ENCODE measurements at places on chromosomes 11 and 22.

DNA sequence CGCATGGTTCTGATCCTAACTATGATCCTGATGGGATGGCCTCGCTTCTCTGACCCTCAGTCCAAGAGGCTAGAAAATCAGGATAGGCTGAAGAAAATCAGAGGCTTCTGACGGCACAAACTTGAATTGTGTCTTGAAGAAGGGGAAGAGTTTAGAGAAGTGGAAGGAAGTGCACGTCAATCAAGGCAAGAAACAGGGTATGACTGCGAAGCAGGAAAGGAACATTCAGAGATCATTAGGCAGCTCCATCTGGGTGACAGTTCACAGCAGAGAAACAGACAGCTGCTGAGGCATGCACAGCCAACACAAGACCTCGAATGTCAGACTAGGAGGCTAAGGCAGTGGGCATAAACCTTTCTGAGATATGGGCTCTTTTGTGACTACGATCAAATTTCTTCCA is 29.3 kb downstream of the CLPB start:
- DNase-seq = no peak

DNA sequence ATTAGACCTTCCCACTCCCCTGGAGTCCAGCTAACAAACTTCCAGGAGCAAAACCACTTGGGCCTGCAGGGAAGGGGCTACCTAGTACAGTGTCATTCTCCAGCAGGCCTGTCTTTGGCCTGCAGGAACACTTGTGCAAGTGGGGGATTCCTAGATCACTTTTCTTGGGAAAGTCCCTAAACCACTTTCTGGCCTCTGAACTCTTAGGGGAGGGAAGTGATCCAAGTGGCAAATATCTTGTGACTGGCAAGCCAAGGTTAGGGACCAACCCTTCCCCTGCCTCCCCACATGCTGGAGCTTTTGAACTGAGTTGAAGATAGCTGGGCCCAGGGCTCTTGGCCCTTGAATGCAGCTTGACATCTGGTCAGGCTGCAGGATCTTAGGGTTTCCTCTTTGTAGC is 17.2 kb downstream of the PPFIBP2 start:
- no peak for DNase-seq

- no peak for DNase-seq
These were observed 38.5 kb downstream of the C11orf58 start for GRCh38 chr11:16776711-16777612.

GRCh38 chr11:13098063-13098462 is 88.9 kb downstream of the RASSF10 start:
- DNase-seq = peak; percentile 93

DNA sequence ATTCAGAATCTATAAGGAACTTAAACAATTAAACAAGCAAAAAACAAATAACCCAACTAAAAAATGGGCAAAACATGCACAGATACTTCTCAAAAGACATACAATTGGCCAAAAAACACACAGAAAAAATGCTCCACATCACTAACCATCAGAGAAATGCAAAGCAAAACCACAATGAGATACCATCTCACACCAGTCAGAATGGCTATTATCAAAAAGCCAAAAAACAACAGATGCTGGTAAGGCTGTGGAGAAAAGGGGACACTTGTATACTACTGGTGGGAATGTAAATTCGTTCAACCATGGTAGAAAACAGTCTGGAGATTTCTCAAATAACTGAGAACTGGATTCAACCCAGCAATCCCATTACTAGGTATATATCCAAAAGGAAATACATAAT is 24.8 kb downstream of the ENTHD1 start:
- no peak for DNase-seq

GRCh38 chr11:74269161-74269811 is 42.2 kb downstream of the P4HA3 start:
- peak; percentile 47 for DNase-seq

- DNase-seq = no peak
These were observed 25.0 kb downstream of the P2RY2 start for GRCh38 chr11:73243093-73243485.

DNA sequence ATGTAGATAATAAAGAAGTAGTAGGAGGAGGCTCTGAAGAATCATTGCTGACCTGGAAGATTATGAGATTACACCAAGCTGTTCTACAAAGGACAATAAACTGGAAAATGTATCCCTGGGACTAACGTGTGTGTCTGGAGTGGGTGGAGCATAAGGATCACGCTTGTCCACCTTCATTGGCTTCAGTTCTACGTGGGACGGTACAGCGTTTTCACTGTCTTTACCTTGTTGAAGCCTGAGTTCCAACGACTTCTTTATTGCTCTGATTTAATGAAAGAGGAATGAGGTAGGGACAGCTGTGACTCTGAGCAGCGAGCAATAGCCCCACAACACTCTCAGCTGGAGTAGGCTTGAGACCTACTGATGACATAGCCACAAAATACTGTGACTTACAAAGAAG is 87.0 kb downstream of the ARHGAP42 start:
- DNase-seq = no peak

DNA sequence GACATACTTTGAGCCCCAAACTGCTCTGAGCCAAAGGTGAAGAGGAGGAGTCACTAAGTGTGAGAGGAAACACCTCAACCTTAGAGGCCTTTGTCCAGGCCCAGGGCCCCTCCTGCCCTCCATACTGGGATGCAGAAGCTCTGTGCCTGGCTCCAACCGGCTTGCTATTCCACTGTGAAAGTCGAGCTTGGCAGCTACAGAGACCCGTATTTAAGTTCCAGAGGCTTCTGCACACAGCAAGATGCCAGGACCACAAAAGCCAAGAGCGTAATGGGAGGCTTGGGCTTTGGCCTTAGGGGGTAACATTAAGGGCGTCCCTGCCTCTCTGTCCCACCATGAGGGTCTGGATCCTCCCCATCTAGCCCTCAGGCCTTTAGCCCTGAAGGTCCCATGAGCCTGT is 31.9 kb downstream of the DSCAML1 start:
- DNase-seq = no peak

DNA sequence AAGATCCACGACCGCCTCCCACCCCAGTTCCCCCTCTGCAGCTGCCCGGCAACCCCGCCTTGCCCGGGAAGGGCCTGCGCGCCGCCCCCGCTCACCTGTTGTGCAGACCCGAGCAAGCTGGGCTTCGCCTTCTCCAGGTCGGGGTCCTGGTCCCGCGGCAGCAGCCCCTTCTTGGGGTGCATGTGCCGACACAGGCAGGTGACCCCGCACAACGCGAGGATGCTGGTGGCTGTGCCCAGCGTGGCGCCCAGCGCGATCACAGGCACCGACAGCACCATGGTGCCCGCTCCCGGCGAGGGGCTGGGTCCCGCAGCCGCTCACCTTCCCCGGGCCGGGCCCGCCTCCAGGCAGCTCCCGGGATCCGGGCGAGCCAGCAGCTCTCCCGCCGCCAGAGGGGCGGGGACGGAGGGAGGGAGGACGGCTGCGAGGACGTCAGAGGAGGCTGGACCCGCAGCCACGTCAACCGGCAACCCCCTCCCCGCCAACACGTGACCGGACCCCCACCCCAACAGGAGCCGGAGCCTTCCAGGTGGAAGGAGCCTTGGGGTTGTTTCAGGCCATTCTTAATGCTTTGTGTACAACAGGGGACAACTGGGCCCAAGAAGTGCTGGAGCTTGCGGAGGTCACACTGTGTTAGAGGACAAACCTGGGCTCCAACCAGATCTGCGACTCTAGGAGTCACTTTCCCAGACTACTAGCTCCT is at the start of gene SYT13:
TSS of gene SYT13 (minus strand) at position 412 of the 703 bp plus-strand sequence. CDS start at position 278, 134 bp downstream.
- DNase-seq = peak; percentile 51

GRCh38 chr11:70740488-70740851 is 342.1 kb downstream of the CTTN start:
- no peak for DNase-seq

- no peak for DNase-seq
These were observed 9.7 kb upstream of the MALAT1 start for GRCh38 chr11:65489035-65489705.

DNA sequence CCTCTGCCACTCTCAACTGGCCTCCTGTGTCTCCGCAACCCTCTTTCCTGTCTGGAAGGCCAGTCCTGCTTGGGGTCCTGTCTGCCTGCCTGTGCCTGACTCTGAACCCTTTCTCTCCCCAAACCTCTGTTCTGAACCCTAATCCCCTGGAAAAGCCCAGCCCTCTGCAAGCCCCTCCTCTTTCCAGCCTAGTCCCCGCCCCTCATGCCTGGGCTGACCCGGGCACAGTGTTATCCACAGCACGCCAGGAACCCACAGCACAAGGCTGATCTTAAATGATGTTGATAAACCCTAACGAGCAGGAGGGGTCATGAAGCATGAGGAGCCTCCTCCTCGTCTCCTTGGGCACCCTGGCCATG is at the start of gene IFITM10:
TSS of gene IFITM10 (minus strand) at position 115 of the 359 bp plus-strand sequence. CDS start 153 bp downstream, outside the sequence.
- DNase-seq = no peak

DNA sequence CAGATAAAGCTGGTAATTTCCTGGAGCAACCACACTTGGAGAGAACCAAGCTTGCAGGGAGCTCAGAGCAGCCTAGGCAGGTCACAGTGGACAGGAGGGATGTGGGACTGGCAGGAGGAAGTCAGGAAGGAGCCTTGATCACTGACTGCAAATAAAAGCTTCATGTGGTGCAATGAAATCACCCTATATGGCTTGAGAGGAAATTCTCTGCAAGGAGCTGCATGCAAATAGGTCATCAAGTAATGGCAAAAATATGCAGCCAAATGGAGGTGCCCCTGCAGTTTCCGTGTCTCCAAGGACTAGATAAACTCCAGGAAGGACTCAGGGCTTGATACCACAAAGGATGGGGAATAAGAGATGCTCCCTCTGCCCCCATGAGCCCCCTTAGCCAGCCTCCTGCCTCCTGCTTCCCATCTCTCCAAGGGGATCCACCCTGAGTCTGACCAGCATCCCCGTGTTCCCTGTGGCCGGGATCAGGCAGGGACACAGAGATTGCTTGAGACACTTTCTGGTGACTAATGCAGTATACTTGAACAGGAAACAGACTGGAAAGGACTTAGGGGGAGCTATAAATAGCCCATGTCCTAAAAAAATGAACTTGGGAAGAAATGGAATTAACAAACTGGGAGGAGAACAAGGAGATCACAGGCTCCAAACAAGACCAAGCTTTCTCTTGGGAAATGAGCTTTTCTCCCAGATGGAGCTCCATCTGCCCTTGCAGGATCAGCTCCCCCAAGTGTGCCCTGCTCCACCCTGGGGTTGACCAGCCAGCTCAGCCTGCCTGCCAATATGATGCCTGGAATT is 23.9 kb upstream of the MICAL2 start:
- DNase-seq = no peak

- peak; percentile 32 for DNase-seq
These were observed 5.7 kb downstream of the DNAL4 start for GRCh38 chr22:38788021-38788816.

DNA sequence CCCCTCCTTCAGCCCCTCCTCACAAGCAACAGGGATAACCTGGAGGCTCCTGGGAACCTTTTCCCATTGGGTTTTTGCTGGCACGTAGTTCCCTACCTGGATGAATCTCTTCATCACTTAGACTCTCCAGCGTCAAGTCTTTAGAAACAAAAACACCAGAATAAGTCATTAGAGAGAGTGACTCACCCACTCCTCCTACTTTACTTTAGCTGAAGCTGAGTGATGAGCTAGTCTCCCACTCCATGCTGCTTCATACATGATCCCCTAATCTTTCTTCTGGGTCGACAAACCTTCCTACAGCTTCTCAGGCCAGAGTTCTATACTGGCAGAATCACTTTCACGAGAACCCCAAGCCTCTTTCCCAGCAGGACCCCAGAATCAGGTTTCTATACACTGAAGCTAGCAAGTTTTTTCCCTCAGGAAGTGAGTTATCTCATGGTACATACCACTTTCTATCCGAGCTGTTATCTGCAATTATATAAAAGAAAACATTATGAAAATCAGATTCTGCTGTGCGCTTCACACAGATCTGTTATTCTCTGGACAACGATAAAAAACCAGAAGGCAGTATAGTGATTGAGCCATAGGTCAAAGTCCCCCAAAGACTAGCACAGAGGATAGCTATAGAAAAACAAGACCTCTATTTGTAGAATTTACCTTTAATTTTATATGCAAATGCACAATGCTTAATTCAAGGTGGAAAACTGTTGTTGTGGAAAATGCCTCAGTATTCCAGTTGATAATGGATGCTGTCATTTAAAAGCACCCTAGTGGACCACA is 18.7 kb downstream of the DRICH1 start:
- DNase-seq = no peak

DNA sequence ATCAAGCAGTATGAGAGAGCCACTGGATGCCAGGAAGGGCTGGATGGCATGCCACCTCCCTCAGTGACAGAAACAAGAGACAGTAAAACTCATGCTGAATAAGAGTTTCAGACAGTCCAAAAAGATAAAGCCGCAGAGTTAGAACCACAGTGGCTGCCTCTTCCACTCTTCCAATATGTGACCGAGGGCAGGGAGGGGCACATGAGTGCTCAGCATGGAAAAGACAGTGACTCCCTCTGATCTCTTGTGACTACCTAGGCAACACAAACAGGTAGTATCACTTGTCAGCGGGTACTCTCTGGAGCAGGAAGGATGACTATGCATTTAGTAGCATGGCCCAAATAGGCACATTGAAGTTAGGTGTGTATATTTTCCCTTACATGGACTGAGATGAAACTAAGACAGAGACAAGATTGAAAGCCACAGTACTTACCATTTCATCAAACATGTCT is 295.4 kb downstream of the CADM1 start:
- DNase-seq = no peak

DNA sequence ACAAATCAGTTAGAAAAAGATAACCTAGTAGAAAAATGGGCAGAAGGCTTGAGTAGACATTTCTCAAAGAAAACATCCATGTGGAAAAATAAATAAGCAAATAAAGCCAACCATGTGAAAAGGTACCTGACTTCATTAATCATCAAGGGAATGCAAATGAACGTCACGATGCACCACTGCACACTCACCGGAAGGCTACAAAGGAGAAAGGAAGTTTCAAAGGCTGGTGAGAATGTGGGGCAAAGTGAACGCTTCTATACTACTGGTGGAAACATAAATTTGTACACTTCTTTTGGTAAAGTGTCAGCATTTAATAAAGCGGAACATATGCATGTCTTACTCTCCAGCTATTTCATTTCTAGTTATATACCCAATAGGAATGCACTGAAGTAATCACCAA is 166.8 kb downstream of the CSNK2A3 start:
- DNase-seq = no peak

GRCh38 chr11:4680341-4680740 is 17.3 kb downstream of the OR51E2 start:
- no peak for DNase-seq

DNA sequence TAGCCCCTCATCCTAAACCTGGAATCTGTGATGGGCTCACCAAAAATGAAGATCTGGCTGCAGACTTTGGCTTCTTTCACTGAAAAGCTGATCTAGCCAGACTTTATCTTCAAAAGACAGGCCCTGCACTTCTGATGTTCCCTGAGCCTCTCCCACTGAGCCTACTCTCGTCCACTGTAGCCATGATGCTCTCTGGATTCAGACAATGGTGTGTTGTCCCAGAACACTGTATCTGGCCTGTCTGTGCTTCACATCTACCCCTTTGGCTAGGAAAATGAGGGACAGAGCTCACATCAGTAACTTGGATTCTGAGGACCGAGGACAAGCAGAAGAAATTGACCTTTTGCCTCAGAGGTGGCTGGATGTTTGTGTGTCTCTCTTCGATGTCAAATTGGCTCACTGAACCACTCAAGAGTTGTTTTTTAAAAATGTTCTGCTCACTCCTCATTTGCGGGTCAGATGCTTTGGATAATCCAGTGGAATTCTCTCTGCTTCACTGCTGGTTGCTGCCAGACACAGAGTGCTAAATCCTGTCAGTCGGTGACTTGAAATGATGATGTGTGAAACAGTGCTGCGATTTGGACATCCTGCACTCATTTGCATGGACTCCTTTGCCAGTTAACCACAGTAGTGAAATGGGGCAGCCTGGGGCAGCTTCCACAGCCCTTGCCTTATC is 67.5 kb downstream of the ARFGAP2 start:
- no peak for DNase-seq

Data from NCI-H2029 treated with DMSO at 0.1 percent for 48 hours (cell line).